Smooth muscle cell of bladder (primary cell): ENCODE measurements at places on chromosomes 6 and 20. TPM values are rescaled to one million over a fixed set of nuclear protein-coding genes. Genes with fewer than 3 reads are reported as not detected.

Gene UBE2C
- 3.6 and 4.3 TPM in 2 replicates for total RNA-seq

Gene RFX6
- total RNA-seq: not detected in 2 replicates

Gene KIF16B
- 14.8 and 15.4 TPM in 2 replicates for total RNA-seq

Gene RAB44
- total RNA-seq: under 0.01 TPM in 2 replicates

Gene IL17A
- total RNA-seq: not detected in 2 replicates

Gene PACSIN1
- total RNA-seq: not detected in 2 replicates

Gene MACROD2
- total RNA-seq: 0.14 and 0.55 TPM in 2 replicates

Gene GATA5
- not detected in 2 replicates for total RNA-seq

Gene NRN1
- 0.28 TPM in 1 of 2 replicates, not detected in the other for total RNA-seq

Gene LY6G6D
- not detected in 2 replicates for total RNA-seq

Gene HCRTR2
- total RNA-seq: not detected in 2 replicates

Gene GINM1
- 55.5 and 69.1 TPM in 2 replicates for total RNA-seq

Gene CTCFL
- not detected in 2 replicates for total RNA-seq

Gene SLC4A11
- 1.0 and 1.1 TPM in 2 replicates for total RNA-seq

Gene COL9A3
- 0.57 and 0.74 TPM in 2 replicates for total RNA-seq

Gene AHCY
- 90.0 and 90.7 TPM in 2 replicates for total RNA-seq

Gene GNRH2
- 0.09 and 0.57 TPM in 2 replicates for total RNA-seq

Gene PREX1
- 8.1 and 13.1 TPM in 2 replicates for total RNA-seq

Gene FNDC11
- total RNA-seq: 0.46 and 0.57 TPM in 2 replicates

Gene PXDC1
- 40.7 and 49.5 TPM in 2 replicates for total RNA-seq

Gene CST5
- total RNA-seq: not detected in 2 replicates

Gene HACE1
- 16.9 and 18.1 TPM in 2 replicates for total RNA-seq

Gene TMEM200A
- total RNA-seq: 35.3 and 86.4 TPM in 2 replicates

Gene PRR18
- not detected in 2 replicates for total RNA-seq

Gene EYA4
- 16.6 and 16.8 TPM in 2 replicates for total RNA-seq

Gene SMIM26
- total RNA-seq: 95.9 and 129 TPM in 2 replicates

Gene REM1
- 0.09 TPM in 1 of 2 replicates, not detected in the other for total RNA-seq

Gene SGK2
- 0.14 and 0.28 TPM in 2 replicates for total RNA-seq

Gene SIRPD
- total RNA-seq: not detected in 2 replicates

Gene BICRAL
- 3.5 and 3.7 TPM in 2 replicates for total RNA-seq

Gene NKAIN4
- total RNA-seq: 0.18 TPM in 1 of 2 replicates, not detected in the other

Gene TNNC2
- 1.00 and 1.1 TPM in 2 replicates for total RNA-seq

Gene SMIM8
- 3.6 and 4.1 TPM in 2 replicates for total RNA-seq

Gene MARCKS
- 74.1 and 114 TPM in 2 replicates for total RNA-seq

Gene GSTA1
- total RNA-seq: not detected in 2 replicates

Gene PRPH2
- 1.8 and 2.5 TPM in 2 replicates for total RNA-seq

Gene RPS6KA2
- total RNA-seq: 61.8 and 109 TPM in 2 replicates

Gene SCGN
- not detected in 2 replicates for total RNA-seq
